CD4-positive, alpha-beta T cell treated with Interleukin-15 for 1 hour (primary cell): ENCODE measurements at places on chromosomes 5 and 9.

DNA sequence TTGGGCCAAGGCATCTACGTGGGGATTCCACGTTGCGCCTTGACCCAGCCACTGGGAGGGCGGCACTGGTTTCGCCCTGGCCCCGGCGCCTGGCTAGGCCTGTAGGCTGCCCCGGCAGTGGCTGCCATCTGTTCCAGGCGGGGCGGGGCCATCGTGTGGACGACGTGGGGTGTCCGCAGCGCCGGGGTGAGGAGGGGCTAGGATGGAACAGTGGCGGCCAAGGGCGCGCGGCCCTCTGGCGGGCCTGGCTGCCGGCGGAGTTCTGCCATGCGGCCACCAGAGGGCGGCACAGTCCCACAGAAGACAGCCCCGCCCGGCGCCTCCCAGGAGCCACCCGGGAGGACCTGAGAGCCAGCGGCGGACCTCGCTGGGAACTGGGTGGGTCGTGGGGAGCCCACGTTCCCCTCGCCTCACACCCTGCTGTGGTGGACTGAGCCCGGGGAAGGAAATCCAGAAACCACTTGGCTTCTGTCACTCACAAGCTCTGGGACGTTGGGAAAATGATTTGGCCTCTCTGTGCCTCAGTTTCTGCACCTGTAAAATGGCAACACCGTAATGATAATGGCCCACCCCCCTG, 22.6 kb upstream of the RAPGEF1 start:
- DNase-seq = peak; percentile 71

- DNase-seq = no peak
Observed at GRCh38 chr9:113591899-113592625, 128.5 kb downstream of the RGS3 start.

GRCh38 chr5:39019254-39019653, 54.9 kb downstream of the RICTOR start:
- DNase-seq = no peak

- DNase-seq = no peak
Observed at GRCh38 chr5:90747693-90748092, 189.1 kb downstream of the ADGRV1 start.

GRCh38 chr5:81097713-81098112, 135.4 kb upstream of the CKMT2 start:
- no peak for DNase-seq

- no peak for DNase-seq
Observed at GRCh38 chr9:7073706-7074105, 315.9 kb downstream of the KDM4C start.

DNA sequence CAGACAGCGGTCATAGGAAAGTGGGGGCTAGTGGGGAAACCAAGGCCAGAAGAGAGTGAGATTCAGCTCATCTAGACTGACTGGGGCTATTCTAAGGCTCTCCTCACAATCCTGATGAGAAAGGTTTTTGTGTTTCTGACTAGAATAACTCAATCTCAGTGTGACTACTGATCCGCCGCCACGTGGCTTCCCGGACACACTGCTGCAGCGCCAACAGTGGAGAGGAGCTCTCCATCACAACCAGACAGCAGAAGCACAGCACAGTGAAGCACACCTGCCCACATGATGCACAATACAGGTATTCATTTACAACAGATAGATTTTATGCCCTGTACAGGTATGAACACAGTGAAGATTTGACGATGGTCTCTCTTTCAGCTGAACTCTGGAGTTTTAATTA, 25.4 kb downstream of the NREP start:
- DNase-seq = no peak

DNA sequence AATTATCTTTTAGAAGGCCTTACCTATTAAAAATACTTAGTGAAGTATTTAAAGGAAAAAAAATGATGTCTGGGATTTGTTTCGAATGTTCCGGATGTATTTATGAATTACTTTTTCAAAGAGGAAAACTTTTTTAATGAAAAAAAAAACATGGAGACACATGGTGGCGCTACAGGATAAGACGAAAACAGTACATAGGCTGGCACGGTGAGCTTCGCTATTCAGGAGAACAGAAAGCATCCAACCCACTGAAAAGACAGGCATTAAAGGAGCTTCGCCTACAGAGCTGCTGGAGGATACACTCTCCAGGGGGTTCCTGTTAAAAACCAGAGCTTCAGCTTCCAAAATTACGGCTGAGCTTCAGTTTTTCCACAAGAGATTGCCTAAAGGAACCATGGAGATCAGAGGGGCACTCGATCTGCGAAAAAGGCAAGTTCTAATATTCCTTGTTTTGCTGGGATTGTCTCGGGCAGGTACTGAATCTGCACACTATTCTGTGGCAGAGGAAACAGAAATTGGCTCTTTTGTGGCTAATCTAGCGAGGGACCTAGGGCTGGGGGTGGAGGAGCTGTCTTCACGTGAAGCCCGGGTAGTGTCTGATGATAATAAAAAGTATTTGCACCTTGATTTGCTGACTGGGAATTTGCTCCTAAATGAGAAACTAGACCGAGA, at the start of gene PCDHB14:
TSS of gene PCDHB14 (plus strand) at position 232 of the 672 bp plus-strand sequence. CDS start at position 395, 163 bp downstream.
- DNase-seq = no peak

DNA sequence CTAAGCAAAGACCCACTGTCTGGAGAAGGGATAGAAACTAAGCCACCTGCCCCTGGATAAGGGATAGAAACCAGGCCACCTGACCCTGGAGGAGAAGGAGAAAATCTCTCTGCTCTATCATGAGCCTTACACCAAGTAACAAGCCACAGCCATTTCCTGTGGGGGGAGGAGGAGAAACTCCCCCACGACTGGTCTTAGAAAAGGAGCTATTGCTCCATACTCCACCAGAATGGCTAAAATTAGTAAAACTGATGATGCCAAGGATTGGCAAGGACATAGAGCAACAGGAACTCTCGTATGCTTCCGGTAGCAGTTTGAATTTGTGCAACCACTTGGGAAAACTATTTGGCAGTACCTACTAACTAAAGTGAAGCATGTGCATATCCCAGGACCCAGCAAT, 70.8 kb downstream of the ACTL7B start:
- no peak for DNase-seq

- no peak for DNase-seq
Observed at GRCh38 chr9:107650995-107651394, 161.4 kb upstream of the KLF4 start.

DNA sequence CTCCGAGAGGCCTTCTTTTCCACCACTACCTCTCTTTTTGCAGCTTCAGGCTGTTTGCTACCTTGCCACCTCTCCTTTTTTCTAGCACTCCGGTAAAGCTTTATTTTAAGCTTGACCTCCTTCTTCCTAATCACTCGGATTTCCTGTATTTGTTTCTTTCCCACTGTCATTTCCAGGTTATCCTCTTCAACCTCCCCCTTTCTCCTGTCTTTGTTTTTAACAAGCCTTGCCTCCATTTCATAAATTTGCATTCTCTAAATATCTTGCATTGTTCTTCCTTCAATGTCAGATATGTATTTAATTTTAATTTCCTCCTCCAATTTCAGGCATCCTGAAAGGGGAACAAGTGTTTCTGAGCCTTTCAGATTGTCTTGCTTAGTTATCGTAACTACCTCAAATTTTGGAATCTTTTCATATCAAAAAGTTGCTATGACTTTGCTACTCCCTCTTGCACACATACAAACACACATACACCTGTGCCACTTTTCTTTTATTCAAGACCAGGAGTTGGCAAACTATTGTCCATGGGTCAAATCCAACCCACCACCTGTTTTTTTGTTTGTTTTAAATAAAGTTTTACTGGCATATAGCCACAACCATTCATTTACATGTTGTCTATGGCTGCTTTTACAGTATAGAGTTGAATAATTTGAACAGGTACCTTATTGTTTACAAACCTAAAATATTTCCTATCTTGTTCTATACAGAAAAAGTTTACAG, 22.7 kb downstream of the DPYSL3 start:
- no peak for DNase-seq

- no peak for DNase-seq
Observed at GRCh38 chr5:108857905-108858304, 110.2 kb downstream of the FER start.

GRCh38 chr5:124870070-124870469, 123.6 kb upstream of the ZNF608 start:
- DNase-seq = no peak

- no peak for DNase-seq
Observed at GRCh38 chr5:2727550-2727949, 23.9 kb downstream of the IRX2 start.

- DNase-seq = no peak
Observed at GRCh38 chr5:96017951-96018350, 56.3 kb upstream of the ELL2 start.

DNA sequence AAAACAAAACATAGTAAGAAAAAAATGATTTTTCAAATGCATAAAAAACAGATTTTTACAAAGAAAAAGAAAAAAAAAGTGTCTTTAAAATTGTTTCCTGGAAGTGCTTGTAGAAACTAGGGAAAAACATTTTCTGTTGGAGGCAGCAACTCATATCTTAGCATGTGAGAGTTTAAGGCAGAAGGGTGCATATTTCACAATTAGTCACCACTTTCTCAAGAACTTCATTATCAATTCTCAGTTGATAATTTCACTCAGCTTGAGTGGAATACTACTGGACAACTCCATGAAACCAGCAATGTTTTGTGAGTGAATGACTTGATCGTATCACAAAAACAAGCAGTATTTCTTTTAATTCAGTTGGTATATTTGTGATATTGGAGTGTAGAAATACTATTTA, 508.3 kb upstream of the DAB2 start:
- no peak for DNase-seq

DNA sequence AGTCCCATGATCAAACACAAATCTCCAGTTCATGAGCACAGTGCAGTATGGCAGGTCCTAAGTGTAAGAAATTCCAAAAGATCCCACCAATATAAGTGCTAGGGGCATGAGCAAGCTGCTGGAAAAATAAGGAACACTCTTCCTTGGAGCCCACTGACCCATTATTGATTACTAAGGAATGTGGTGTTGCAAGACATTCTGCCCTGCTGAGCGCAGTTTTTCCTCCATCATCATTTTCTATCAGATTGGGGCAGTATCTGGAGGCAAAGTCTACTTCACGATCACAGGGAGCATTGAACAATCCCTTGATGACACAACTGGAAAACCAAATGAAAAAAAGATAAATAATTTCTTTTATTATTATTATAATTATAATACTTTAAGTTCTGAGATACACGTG, 129.2 kb downstream of the UGCG start:
- no peak for DNase-seq

DNA sequence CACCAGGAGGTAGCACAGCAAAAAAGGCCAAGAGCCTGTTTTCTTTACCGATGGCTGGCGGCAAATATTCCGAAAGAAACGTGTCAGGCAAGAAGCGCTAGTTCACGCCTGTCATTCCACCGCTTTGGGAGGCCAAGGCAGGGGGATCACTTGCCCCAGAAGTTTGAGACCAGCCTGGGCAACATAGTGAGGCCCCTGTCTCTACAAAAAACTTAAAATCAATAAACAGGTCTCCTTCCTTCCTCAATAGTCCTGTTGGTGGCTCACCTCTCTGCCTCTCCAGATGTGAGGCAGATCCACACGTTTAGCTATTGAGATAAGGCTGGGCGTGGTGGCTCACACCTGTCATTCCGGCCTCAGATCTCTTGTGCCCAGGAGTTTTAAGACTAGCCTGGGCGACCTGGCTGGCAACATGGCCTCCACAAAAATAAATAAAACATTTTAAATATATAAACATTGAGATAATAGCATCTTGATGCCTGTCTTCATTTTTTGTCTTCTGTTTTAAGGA, 1.3 kb upstream of the TMEM250 start:
- no peak for DNase-seq

- no peak for DNase-seq
Observed at GRCh38 chr9:134597041-134597913, 44.3 kb upstream of the COL5A1 start.

DNA sequence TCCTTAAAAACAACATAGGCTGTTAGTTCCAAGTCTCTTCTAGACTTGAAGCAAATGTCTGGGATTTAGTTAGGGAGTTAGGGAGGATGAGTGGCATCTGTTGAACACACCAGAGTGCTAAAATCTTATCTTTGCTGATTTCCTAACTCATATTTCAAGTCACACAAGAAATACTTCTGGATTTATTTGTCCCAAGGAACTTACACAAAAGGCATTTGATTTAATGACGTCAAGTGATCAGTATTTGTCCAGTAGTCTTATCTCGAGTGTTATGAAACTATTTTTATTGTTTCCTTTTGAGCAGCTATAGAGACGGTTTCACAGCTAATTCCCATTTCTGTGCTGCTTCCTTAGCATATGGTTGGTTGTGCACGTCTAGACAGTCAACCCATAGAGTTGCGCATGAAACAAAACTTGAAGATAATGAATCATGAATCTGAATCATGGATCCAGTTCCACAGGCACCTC, 140.5 kb upstream of the TUT7 start:
- no peak for DNase-seq

- no peak for DNase-seq
Observed at GRCh38 chr9:4923580-4924544, 61.2 kb upstream of the JAK2 start.

DNA sequence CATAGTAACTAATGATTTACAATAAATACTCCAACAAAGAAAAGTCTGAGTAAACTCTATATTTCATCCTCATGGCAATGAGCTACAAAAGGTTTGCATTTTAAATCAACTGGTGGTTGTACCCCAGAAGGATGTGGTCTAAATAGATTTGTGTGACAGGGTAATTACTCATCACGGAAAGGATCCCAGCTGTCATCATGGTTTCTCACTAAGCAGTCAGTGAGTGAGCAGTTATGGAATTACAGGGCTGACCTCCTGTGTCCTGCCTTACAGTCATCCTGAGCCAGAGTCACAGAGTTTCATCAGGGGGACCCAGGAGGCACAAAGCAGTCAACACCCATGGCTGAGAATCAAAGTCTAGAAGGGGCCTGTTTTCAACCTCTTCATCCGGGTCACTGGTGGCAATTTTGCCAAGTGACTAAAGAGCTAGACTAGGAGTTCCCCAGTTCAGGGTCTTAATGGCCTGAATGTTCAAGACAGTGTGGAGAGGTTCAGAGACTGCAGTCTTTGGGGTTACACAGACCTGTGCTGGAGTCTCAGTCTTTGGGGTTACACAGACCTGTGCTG, 210.7 kb upstream of the SLC24A2 start:
- DNase-seq = no peak

GRCh38 chr9:103681435-103681834, 412.7 kb upstream of the SMC2 start:
- DNase-seq = no peak

GRCh38 chr5:82942083-82942881, 134.9 kb downstream of the TMEM167A start:
- DNase-seq = no peak

- no peak for DNase-seq
Observed at GRCh38 chr9:14246951-14247350, 67.0 kb downstream of the NFIB start.

- DNase-seq = peak; percentile 59
Observed at GRCh38 chr5:151151793-151152192, 5.8 kb downstream of the ANXA6 start.

DNA sequence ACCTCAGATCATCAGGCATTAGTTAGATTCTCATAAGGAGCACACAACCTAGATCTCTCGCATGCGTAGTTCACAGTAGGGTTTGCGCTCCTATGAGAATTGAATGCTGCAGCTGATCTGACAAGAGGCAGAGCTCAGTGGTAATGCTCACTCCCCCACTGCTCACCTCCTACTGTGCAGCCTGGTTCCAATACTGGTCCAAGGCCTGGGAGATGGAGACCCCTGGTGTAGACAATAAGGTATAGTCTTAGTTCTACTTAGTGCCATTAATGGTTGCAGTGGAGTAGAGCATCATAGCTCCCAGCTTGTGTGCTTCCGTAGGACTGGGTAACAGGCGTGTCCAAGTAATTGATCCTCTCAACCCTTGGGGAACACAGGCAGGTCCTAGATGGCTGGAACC, 70.4 kb upstream of the ANKRD55 start:
- no peak for DNase-seq

- DNase-seq = no peak
Observed at GRCh38 chr5:66850354-66851075, 254.3 kb downstream of the MAST4 start.

- no peak for DNase-seq
Observed at GRCh38 chr5:13187186-13187585, 757.3 kb downstream of the DNAH5 start.
